ENCODE measurements at places on chromosomes 12 and 14.

GRCh38 chr14:20501346-20501745, 4.0 kb upstream of the RNASE10 start:
- DNase-seq = no peak

DNA sequence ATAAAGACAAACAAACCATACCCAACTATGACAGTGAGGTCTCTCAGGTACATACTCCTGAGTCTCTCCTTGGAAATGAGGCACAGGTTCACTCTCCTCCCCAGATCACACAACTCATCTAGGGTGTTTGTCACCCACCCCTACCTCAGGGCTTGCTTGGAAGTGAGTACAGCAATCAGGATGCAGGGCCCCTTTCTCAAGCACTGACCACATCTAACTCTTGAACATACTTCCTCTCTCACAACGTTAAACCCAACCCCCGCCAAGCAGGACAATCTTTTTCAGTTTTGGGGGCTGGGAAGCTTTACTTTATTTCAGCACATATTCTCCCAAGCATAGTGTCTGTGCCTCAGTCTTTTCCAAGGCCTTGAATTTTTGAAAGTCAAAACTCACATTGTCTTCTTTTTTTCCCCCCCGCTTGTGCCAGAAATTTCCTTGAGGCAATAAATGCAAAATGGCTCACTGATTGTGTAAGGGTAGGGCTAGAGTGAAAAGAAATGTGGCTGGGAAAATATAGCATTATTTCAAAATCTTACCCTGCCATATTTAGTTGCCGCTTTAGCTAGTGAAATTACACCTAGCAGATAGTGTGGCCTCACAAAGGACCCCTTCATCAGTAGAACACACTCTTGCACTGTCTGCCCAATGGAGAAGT, 2.4 kb upstream of the GPR65 start:
- DNase-seq = no peak

DNA sequence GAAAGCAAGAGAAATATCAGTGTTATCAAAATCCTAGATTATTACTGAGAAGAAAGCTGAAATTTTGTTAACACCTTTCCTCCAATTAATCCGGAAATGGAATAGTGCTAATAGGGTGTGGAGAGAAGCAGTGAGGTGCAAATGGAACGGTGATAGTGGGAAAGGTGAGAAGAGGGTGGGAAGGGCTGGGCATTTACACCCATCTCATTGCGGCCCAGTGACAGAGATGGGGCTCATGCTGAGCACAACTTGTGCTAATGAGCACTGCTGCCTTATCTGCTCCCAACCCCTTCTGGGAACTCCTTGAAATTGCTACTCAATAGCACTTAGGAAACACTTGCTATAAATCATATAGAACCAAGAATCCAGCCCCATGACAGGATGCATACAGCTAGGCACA, 94.4 kb downstream of the PTPRR start:
- no peak for DNase-seq

DNA sequence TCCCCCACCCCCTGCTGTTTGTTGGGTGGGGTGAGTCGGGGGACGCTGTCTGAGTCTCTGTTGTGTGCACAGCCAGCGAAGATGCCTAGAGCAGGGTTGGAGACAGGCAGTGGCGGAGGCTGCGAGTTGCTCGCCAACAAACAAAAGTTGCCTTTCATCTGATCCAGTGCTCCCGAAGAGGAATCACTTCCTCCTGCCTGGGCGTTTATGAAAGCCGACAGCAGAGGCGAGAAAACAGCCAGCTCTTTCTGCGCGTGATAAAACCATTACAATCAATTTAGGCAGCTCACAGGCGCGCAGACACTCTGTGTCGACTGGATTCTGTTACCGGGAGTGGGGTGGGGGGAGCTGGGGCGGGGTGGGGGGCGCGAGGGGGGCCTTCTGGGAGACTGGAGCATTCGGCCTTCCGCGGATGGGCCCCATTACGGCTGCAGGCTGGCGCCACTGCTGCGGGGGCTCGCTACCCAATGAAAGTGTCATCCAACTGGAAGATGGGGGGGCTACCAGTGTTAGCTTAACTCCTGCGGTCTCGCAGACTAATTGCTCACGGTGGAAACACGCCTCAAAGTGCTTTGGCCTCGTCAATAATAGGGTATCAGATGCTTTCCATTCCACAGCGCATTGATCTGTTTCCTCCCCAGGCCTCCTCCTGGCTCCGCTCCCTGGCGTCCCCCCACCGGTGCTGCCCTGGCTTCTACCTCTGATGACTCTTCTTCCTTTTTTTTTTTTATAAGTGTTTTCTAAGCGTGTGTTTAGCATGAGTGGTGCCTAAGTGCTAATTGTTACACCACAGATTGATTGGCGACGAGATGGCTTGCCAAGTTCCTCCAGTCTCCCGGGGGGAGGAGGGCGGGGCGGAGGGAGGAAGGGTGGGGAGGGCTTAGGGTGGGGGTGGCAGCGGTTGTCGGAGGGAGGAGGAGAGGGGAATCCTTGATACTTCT, 678.4 kb downstream of the MED13L start:
- DNase-seq = no peak

DNA sequence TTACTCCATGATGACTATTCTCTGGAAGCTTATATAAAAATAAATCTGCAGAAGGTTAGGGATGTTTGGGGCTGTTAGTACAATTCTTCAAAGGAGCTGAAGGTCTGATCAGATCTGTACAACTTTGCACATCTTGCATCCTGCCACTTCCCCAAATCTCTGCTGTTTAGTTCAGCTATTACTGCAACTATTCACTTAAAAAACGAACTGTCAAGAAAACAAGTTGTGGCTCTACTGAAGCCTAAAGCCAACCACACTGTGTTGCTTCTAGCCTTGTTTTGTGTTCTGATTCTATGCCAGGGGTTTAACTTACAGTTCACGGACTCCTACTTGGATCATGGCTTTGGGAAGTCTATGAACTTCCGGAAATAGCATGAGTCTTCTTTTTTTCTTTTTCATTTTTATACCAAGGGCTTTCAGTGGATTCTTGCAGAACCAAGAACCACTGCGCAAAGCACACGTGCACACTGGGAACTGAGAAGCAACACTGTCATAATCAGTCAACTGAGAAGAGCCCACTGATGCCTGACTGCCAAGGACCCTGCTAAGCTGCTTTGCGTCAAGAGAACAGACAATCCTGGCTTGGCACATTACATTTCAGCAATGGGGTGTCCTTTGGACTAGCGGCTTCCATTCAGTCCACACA, 66.3 kb upstream of the EEA1 start:
- no peak for DNase-seq

- DNase-seq = no peak
Observed at GRCh38 chr12:3668479-3669165, 84.3 kb downstream of the CRACR2A start.

DNA sequence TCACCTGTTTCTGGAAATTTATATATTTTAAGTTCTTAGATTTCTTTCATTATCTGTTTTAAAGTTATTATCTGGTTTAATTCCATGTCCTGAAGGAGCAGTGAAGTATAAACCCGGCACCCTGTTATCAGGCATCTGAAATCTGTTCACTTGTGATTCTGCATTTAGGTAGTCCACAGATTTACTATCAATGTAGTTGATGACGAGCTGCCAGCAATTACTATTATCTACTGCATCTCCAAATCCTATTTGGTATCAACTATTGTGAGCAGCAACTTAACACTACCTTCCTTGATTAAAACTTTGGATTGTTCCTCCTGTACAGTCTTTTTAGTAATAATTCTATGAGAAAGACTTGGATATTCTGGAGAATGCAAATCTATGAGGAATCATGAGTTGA, 36.1 kb downstream of the PRORP start:
- DNase-seq = no peak

DNA sequence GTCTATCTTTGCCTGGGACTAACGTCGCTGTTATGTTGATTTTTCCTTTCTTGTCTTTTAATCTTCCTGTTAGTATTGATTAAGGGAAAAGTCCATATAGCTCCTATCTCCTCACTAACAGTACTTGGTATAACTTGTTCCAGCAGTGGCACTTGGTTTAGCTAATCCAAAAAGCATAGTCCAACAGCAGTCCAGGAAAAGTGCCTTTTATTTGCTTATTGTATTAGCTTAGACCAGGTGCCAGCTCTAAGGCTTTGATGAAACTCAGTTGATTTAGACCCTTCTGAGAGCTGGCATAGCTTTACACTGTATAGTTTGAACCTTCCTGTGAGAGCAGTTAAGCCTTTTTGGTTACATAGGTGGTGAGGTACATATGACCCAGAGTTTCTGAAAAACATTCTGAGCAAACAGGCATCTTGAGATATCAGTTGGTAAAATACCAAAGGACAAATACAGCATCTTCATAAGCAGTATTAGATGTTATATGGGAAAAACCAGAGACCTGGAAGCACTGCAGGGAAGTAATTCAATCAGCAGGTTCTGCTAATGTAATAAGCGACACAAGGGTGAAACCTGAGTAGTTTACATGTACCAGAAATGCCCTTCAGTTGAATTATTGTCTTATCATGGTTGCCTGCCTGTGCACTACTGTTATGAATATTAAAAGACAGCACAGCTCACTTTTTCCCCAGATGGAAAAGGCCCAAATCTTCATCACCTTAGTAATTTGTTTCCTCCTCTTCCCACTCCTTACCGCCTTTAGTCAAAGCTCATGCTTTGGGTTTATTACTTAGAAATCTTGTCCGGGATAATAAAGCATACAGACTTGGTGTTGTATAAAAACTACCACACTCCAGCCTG, 13.0 kb downstream of the PELI2 start:
- DNase-seq = no peak

DNA sequence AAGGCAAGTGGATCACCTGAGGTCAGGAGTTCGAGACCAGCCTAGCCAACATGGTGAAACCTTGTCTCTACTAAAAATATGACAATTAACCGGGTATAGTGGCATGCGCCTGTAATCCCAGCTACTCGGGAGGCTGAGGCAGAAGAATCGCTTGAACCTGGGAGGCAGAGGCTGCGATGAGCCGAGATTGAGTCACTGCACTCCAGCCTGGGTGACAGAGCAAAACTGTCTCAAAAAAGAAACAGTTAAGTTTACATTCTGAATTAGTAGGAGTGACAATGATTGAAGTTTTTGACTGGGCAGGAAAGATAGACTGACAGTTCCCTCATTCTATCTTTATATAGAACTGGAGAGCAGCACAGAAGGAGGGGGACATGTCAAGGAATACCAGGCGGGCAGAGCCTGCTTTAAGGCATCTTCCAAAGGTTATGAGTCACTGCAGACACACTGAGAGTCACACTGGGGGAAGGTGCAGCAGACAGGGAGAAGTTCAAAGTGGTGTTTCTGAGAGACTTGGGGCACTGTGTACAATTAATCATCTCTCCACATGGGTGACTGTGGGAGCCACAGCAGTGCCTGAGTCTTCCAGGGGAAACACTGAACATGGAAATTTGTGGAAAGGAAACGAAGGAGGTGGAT, 42.8 kb upstream of the RNASE3 start:
- no peak for DNase-seq

DNA sequence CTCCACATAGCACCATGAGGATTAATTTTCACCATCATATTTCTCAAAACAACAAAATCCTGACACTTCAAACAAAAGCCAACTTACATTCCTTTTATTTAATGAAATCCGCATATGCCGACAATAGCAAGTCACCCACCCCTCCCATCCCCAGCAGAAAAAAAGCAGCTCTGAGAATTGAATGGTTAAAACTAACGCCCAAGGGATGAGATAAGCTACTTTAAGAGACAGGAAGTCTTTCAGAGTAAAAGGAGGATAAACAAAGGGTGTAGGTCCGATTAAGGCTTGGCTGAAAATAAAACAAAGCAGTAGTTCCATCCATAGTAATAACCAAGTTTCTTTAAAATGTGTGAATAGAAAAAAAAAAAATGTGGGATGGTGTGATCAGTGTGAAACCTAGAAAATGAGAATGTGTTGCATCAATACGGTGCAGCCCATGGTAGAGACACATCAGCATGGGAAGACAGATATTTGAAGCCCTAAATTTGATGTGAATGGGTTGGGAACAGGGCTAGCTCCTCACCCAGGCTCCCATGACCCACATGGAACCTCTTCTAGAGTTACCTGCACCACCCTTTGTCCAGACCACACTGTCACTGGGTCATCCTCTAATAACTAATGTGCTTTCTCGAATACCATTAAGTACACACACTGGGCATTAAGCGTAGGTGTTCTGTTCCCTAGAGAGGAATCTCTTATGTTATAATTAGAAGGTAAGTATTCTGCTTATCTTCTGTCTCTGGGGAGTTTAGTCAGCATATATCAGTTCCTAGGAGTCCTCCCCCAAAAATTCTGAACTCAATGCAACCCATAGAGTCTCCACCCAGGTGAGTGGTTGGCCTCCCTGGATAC, 31.7 kb downstream of the RTRAF start:
- no peak for DNase-seq

- DNase-seq = no peak
Observed at GRCh38 chr14:60713513-60713912, 10.6 kb downstream of the SIX4 start.

- DNase-seq = no peak
Observed at GRCh38 chr12:26280869-26281268, 85.5 kb downstream of the SSPN start.

DNA sequence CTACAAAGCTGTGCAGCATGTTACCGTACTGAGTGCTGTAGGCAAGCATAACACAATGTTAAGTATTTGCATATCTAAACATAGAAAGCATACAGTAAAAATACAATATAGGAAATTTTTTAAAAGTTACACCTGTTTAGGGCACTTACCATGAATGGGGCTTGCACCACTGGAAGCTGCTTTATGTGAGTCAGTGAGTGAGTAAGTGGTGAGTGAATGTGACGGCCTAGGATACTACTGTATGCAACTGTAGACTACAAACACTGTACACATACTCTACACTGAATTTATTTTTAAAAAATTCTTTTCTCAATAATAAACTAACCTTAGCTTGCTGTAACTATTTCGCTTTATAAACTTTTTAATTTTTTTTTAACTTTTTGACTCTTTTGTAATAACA, 82.1 kb upstream of the FSCB start:
- DNase-seq = no peak

DNA sequence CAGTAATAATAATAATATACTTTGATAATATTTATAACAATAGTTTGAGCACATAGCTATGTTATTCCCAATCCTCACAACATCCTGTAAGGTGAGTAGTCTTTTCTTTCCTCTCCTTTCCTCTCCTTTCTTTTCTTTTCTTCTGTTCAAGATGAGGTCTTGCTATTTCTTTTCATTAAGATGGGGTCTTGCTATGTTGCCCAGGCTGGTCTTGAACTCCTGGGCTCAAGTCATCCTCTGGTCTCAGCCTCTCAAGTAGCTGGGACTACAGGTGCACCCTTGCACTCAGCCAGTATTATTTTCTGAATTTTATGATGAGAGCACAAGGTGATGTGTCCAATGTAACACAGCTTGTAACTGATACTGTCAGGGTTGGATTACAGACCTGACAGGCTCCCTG, 134.6 kb downstream of the OTOGL start:
- no peak for DNase-seq

- DNase-seq = no peak
Observed at GRCh38 chr14:71659159-71659558, 273.1 kb upstream of the RGS6 start.

GRCh38 chr12:119803381-119803791, 73.7 kb downstream of the CIT start:
- peak; percentile 42 for DNase-seq

- DNase-seq = no peak
Observed at GRCh38 chr12:24697295-24697694, 251.6 kb downstream of the BCAT1 start.

GRCh38 chr12:75599061-75599460, 87.7 kb upstream of the KRR1 start:
- DNase-seq = no peak

Data from AG09319 (cell line).